ENCODE measurements at places on chromosomes 3 and 15. TPM values are rescaled to one million over a fixed set of nuclear protein-coding genes. Genes with fewer than 3 reads are reported as not detected.

Gene SUSD5
- total RNA-seq: not detected

Gene GPR87
- 64.5 TPM for total RNA-seq

Gene CMTM8
- total RNA-seq: 1.2 TPM

Gene LARP6
- total RNA-seq: 41.1 TPM

Gene ASB14
- not detected for total RNA-seq

Gene XCR1
- under 0.01 TPM for total RNA-seq

Gene PLA2G4E
- under 0.01 TPM for total RNA-seq

Gene KLHDC8B
- total RNA-seq: 37.9 TPM

Gene ZNF660
- 0.26 TPM for total RNA-seq

Gene ATP13A5
- total RNA-seq: not detected

Gene GNAT1
- 0.26 TPM for total RNA-seq

Gene PPCDC
- total RNA-seq: 13.2 TPM

Gene ANKRD63
- total RNA-seq: not detected

Gene CELSR3
- total RNA-seq: 1.1 TPM

Gene HTR3C
- total RNA-seq: not detected

Gene NKTR
- 33.4 TPM for total RNA-seq

Gene GP9
- not detected for total RNA-seq

Gene ANKRD34C
- not detected for total RNA-seq

Gene TMC3
- total RNA-seq: not detected

Gene NR1I2
- total RNA-seq: not detected

Gene RAB8B
- 23.0 TPM for total RNA-seq

Gene LEKR1
- total RNA-seq: under 0.01 TPM

Gene BCL2A1
- 0.38 TPM for total RNA-seq

Gene CASR
- not detected for total RNA-seq

Gene CKMT1A
- 38.8 TPM for total RNA-seq

Gene RBM15B
- total RNA-seq: 30.5 TPM

Gene C15orf39
- total RNA-seq: 2.2 TPM

Gene GABRR3
- total RNA-seq: not detected

Gene SLCO2A1
- not detected for total RNA-seq

Gene ADIPOQ
- not detected for total RNA-seq
